ENCODE measurements at places on chromosomes 1 and 21. TPM values are rescaled to one million over a fixed set of nuclear protein-coding genes. Genes with fewer than 3 reads are reported as not detected.

ASAP3 gene
- total RNA-seq: 44.4 TPM

DNA sequence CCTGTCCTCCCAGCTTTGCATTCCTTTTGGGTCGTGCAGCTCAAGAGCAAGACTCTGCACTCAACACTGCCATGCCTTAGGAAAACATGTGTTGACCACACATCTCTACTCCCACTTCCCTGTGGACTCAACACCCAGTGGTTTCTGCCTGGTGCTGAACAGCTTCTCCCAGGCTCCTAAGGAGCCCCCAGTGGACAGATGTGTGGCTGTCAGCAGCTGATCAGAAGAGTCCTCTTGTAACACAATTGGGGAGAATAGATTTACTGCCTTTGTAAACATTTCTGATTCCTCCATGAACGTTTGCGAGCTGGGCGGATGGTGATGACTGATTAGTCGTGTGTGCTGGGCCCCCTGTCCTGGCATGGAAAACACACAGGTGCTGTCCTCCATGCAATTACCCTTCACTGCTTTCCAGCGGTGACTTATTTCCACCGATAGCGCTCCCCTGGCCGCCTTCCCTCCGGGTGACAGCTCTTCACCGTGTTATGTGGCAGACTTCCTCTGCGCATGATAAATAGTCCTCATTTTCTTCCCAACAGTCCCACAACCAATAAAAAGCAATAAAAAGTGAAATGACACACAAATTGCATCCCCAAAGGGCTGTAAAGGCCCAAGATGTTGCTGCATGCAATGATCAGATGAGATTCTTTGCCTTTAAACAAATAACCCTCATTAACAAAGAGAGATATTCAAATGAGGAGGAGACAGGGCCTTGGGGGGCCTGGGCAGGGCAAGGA lies 249.4 kb upstream of the AJAP1 start:
- no peak for DNase-seq

GRCh38 chr1:110438893-110439292 lies 12.1 kb upstream of the PROK1 start:
- no peak for DNase-seq

DNA sequence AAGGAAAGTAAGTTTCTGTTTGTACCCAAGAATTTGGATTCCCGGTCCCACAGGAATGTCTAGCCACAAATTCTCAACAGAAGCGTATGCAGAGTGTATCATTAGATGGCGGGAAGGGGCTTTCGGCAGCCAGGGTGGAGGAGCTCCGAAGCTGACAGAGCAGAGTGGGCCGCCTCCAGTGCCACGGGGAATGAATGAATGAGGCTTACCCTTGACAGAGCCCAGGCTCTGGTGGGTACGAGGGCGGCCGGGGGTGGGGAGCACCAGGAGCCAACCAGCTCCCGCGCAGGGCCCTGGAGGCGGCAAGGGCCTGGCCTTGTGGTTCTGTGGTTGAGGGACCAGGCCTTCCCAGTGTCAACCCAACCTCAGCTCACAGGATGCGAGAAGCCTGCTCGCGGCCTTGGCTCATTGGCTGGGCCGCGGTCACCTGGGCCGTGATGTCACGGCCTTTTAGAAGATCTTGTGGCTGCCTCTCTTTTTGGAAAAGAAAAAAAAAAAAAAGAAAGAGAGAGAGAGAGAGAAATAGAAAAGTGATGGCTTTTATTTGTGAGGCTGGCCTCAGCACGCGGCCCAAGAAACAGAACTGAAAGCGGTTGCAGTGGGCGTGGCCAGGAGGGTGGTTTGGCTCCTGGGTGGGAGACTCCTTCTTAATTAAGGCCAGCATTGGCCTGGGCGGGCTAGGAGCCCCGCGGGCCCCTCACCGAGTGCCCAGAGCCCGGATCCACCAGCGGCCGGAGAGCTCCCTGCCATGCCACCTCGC lies 34.9 kb upstream of the RUNX3 start:
- no peak for DNase-seq

LENEP gene
- total RNA-seq: not detected

GRCh38 chr1:164759144-164759920 lies 200.3 kb downstream of the PBX1 start:
- DNase-seq: no peak

GRCh38 chr1:15453734-15454133 lies 2.8 kb upstream of the CELA2A start:
- no peak for DNase-seq

FBXO2 gene
- 1.9 TPM for total RNA-seq

GRCh38 chr1:201647094-201647493 lies 108.2 kb downstream of the NAV1 start:
- DNase-seq: no peak

PGLYRP4 gene
- not detected for total RNA-seq

DNA sequence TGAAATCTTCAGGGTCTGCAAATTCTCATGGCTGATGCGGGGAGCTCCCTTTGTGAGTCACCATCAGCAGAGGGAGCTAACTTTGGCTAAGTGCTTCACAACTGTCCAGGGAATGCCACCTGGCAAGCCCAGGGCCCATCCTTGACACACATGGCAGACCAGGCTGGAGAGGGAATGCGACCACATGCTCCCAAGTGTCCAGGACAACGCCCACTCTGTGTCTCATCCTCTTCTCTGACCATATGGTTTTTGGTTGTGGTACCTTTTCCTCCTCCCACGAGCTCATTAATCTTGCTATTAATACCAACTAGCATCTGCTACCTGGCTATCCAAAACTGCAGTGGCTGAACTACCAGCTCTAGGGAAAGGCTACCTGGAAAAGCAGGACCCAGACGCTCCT lies 37.1 kb upstream of the CLSTN1 start:
- no peak for DNase-seq

DNA sequence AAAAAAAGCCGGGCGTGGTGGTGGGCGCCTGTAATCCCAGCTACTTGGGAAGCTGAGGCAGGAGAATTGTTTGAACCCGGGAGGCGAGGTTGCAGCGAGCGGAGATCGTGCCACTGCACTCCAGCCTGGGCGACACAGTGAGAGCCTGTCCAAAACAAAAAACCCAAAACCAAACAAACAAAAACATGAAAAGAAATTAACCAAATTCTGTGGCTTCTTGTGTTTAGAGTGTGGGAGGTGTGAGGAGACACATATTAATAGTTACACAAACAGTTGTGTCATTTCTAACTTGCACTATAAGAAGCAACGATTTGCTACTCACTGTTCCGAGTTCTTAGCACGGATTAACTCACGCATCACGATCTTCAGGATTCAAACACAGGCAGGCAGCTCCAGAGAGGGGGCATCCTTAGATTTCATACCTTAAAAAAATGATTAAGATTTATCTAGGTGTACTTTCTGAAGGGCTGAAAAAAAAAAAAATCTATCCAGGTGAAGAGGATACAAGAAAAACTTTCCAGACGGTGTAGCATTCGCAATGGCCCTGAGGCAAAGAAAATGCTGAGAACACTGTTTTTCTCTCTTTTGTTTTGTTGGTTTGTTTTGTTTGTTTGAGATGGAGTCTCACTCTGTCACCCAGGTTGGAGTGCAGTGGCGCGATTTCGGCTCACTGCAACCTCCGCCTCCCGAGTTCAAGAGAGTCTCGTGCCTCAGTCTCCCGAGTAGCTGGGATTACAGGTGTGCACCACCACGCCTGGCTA lies 713 bp upstream of the HMGCL start:
- no peak for DNase-seq

DNA sequence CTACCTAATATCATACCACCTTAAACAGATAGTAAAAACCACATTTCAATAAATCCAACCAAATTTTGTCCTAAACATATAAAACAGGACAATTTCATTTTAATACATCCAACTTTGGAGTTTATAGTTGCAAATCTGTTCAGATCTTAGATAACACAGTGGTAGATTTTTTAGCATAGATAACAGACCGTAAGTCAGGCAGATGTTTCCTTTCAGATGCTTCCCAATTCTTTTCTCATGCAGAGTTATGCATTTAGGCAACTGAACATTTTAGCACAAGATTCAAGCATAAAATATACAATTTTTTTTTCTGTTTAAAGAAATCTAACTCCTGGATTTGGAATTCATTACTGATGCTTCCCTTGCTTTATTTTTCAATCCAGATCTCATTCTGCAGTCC lies 156.5 kb upstream of the ZNHIT6 start:
- no peak for DNase-seq

- DNase-seq: no peak
These were observed 33.1 kb upstream of the SH3D21 start for GRCh38 chr1:36273024-36273423.

DNA sequence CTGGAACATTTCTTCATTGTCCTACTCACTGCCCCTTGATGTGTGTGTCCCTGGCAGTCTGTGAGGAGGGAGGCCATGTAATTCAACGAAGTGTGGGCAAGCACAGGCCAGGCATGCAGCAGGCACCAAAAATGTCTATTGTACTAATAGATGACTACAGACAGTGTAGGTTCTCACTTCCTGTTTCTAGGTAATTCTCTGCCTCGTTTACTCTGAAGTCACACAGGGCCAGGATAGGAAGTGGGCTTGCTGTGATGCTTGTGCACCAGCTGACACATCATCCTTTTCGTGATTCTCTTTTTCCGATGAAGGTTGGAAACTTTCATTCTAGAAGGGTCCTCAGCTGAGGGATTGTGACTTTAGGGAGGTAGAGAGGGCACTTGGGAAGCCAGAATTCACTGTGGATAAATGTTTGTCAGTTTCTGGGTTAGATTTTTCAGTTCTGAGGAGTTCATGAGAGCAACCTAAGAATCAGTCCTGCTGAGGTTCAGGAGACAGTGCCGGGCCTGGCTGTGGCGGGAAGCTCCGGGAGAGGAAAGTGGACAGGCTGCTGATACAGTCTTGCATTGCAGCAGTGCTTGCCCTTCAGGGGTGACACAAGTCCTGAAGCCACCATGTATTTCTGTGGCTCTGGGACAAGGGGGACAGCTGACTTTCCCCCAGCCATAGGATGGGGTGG lies 4.3 kb upstream of the CSF1 start:
- no peak for DNase-seq

MYBPH gene
- total RNA-seq: not detected

- no peak for DNase-seq
These were observed 6.1 kb downstream of the PARK7 start for GRCh38 chr1:7967651-7968050.

DNA sequence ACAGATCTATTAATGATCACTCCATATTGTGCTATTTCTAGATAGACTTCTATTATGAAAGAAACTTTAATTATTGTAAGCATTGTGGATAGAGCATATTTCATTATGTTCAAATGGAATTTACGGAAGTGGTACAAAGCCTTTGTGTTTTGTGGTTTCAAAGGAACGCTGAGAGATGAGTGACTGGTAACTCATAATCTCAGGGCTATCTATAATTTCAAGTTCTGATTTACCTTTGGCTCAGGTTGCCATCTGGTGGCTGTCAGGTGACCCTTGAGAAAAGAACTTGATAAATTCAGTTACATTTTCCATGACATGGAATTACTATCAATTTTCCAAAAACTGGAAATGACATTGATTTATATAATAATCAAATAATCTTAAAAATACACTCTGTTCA lies 12.2 kb downstream of the NTNG1 start:
- DNase-seq: no peak

- DNase-seq: peak; percentile 15
These were observed 129.2 kb downstream of the ADAMTS1 start for GRCh38 chr21:26715878-26716506.

NFASC gene
- total RNA-seq: 8.2 TPM

GRCh38 chr21:32093646-32094462 lies 185.0 kb downstream of the MIS18A start:
- no peak for DNase-seq

- DNase-seq: no peak
These were observed 401.8 kb downstream of the CAMTA1 start for GRCh38 chr1:7187112-7187493.

RAB7B gene
- 1.4 TPM for total RNA-seq

DNA sequence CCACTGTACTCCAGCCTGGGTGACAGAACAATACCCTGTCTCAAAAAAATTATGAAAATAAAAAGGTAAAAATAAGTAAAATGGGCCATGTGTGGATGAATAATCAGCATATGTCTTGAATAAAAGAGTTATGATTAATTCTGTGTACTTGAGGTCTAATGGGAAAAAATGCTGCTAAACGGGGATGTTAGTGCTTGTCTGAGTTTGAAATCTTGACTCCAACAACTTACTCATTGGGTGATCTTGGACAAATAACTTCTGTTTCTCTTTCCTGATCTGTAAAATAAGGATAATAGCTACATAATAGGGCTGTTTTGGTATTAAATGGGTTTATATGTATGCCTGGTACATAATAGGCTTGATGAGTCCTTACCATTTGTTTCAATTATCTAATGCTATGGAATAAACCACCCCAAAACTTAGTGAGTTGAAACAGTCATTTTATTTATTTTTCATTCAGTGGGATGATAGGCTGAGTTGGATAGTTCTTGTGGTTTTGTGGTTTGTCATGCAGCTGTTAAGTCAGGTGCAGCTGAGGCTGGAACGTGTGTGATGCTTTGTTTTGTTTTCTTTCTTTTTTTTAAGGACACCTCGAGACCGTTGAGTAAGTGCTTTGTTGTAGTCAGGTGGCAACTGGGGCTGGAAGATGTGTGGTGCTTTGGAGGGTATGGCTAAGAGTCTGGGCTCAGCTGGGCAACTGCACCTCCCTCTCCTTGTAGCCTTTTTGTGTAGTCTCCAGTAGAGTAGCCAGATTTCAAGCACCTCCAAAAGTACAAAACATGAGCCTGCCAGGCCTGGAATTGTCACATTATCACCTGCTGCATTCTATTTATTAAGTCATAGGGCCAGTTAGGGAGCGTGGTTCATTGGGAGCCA lies 4.9 kb downstream of the MDM4 start:
- DNase-seq: no peak

- DNase-seq: no peak
These were observed 176.8 kb upstream of the USP25 start for GRCh38 chr21:15552914-15553494.

DNA sequence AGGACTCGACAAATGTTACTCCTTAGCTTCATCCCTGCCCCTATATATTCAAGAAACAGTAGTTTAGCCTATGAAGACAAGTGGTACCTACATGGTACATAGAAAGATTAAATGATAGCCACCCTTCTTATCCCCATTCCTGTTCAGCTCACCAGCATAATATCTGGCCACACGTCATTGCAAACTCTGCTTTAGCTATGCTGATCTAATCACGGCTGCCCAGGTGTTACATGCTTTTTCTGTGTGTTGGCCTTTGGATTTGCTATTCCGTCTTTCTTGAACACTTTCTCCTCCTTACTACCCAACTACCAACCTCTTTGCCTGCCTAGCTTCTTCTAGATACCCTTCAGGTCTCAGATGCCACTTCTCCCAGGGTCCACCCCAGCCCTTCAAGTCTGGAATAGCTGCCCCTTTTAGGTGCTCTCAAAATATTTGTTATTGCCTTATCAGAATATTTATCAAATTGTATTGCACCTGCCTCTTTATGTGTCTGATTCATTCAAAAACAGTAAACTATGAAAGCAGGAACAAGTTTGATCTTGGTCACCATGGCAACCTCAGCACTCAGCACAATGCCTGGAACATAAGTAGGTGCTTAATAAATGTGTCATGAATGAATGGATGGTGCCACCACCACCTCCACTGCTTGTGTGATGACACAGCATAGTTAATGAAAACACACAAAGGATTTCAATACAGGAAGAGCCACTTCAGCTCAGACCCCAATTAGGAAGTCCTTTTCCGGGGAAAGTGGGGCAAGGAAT lies 11.4 kb upstream of the DNASE2B start:
- no peak for DNase-seq

RAB3B gene
- total RNA-seq: not detected
